ENCODE measurements at places on chromosomes 2 and 18.

GRCh38 chr2:168853471-168853870 is 36.8 kb downstream of the SPC25 start:
- DNase-seq, result no peak

- DNase-seq, result no peak
These were observed 125.9 kb upstream of the SLC1A4 start for GRCh38 chr2:64863097-64863820.

DNA sequence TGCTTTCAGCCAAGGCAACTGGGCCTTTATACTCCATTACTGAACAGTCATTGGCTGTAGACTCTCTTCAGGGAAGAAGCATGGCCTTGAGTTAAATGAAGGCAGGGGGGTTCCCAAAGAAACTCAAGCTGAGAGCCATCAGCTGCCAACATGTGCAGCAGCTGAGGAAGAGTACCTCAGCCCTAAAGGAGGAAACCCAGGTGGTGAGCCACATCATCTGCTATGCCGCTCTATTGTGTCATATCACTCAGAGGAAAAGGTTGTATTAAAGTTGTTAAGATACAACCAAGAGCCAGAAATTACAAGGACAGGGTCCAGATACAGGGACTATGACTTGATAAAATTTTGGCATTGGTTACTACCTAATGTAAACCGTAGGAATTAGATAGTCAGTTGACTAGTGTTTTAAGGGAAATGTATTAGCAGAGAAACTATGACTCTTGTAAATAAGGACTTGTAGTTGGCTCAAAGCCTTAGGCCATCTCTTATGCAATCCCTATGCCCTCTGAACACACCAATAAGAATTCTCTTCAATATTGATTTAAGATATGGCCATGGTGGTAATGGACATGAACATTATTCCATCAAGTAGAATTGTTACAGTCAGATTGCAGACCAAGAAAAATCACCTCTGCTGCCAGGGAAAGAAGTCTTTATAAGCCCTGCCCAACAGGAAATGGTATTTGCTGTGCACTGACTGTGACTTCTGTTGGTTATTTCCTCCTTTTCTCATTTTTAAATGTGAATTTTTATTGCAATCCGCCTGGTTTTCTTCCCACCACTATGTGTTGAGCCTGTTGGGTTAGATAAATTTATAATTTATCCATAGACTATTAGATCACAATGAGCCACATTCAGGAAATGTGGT is 9.2 kb upstream of the LRPPRC start:
- DNase-seq, result no peak

DNA sequence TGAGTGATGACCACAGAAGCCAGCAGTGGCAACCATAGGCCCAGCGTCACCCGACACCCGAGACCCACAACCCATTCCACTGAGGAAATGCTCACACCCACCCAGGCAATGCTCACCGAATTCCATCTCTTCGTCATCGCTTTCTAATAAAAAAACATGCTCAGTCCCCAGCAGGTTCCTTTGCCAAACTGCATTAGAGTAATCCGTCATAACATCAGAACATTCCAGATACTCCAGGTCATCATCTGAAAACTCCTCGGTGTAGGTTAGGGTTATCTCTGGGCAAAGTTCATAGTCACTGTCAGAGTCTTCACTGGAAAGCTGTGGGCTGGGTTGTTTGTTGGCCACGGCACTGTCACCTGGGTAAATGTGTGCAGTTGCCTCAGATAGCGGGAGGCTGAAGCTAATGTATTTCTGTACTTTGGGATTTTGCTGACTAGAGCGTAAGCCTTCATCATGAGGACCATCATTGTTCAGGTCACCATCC is 49.3 kb downstream of the ALPK2 start:
- no peak for DNase-seq

- DNase-seq, result peak; percentile 49
These were observed 128.0 kb downstream of the HRH4 start for GRCh38 chr18:24588440-24588839.

DNA sequence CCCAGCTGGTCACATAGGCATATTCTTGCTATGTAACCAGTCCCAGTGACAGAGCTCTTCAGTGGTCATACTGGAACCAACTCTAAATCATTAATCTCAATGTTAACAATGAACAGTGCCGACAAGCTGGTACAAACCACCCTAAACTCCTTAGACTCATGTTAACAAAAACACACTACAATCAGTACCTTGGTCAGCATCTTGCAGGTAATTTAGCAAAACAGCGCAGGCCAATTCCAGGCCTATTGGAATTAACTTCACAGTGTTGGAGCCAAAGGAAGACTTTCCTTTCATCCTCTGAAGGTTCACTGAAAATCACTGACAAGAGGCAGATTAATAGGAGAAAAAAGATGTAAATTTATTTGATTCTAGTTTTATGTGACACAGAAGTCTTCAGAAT is 396.4 kb downstream of the PIK3C3 start:
- DNase-seq, result no peak

- DNase-seq, result no peak
These were observed 20.6 kb upstream of the ANKRD62 start for GRCh38 chr18:12072996-12073395.

GRCh38 chr18:1053331-1054315 is 149.0 kb downstream of the ADCYAP1 start:
- DNase-seq, result peak; percentile 0

- no peak for DNase-seq
These were observed 151.0 kb downstream of the MREG start for GRCh38 chr2:215862351-215862771.

- DNase-seq, result no peak
These were observed 72.4 kb upstream of the NPAS2 start for GRCh38 chr2:100747551-100747950.

- no peak for DNase-seq
These were observed 686 bp upstream of the SNORC start for GRCh38 chr2:232869138-232870017.

DNA sequence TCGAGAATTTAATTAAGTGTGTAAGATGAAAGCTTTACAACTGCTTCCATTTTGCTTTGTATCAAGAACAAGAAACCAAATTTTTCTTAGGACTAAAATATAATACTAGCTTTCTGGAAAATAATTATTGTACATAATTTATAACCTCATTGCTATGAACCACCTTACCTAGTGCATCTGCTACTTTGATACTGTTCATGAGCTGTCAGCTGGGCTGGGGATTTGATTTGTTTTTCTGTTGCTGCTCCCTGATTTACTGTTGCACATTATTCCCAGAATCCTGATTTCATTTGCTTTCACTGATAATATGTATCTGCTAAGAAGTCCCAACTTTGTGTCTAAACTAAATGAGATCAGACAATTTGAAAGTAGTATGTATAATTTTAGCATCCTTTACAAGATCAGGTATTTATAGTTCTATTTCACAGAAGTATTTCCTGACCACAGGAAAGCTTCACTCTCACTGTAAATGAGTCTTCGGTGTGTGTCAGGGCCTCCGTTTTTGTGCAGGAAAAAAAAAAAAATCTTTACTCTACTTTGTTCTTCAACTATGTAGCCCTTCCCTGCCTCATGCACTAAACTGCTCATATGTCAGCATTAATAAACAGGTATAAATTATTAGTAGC is 105.6 kb upstream of the CCDC150 start:
- DNase-seq, result no peak

Measured in DMS79 (cell line).